ENCODE measurements at places on chromosomes 12 and 14. TPM values are rescaled to one million over a fixed set of nuclear protein-coding genes. Genes with fewer than 3 reads are reported as not detected.

- no peak for DNase-seq
These were observed 182.9 kb downstream of the DICER1 start for GRCh38 chr14:94974422-94974821.

DNA sequence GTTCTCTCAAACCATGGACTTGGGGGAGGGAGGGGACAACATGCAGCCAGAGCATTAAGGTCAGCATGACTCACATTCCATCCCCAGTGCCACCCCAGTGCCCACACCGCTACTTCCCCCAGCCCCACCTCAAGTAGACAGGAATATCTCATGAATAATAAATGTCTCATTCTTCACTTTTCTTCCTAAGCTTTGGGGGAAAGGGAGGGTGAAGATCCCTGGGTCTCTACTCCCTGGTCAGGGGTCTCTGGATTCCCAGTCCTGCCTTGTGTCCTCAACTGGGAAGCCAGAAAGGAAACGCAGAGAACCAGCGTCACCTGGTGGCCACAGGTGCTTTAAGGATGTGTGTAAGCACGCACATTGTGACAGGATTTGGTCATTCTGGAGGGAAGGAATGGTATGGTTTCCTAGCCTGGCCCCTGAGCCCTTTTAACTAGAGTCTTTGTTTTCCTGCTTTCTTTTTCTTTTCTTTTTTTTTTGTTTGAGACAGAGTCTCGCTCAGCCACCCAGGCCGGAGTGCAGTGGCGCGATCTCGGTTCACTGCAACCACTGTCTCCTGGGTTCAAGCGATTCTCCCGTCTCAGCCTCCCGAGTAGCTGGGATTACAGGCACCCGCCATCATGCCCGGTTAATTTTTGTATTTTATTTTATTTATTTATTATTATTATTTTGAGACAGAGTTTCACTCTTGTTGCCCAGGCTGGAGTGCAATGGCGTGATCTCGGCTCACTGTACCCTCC is 3.4 kb downstream of the GPR84 start:
- DNase-seq = no peak

DNA sequence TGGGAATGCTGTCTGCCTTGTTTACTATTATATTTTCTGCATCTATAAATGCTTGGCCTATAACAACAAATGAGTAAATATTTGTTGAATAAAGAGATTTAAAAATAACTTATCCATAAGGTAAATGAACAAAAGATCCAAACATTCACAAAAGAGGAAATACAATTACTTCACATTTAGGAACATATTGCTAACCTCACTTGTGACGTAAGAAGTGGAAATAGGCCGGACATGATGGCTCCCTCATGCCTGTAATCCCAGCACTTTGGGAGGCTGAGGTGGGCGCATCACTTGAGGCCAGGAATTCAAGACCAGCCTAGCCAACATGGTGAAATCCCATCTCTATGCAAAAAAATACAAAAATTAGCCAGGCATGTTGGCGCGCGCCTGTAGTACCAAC is 25.7 kb upstream of the CKAP4 start:
- DNase-seq = no peak

DNA sequence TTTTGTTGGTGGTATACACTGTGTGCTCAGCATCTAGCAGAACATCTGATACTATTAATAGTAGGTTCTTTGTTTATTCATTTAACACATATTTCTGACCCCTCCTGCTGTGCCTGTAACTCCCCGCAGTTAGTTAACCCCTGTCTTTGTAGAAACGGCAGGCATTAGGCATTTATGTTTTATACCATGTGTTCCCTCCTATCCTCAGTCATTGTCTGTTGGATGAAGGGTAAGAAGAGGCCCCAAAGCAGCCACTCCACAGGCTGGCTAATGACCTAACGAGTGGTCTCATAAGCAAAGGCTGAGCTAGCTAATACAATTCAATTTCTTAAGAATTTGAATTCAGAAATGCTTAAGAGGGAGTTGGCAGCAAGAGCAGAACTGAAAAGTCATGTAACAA is 170.8 kb downstream of the TMX1 start:
- no peak for DNase-seq

GRCh38 chr12:52975204-52975603 is 26.3 kb downstream of the KRT18 start:
- no peak for DNase-seq

GRCh38 chr12:91662021-91662420 is 479.4 kb upstream of the DCN start:
- DNase-seq = no peak

DNA sequence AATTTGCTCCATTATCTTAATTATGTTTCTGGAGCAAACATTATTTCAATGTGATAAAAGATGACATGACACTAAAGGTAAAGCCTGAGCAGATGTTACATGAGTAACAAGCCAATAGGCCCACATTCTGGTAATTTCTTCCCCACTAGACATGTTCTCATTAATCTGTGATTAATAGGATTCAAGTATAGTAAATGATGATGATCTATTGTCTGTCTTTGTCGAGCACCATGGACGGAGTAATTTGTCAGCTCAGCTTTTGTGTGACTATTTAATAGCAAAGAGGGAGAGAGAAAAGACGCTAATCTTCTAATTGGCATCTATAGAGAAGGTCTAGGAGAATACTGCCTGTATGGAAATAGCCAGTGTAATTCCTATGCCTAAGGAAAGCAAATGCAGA is 62.2 kb upstream of the INSM2 start:
- DNase-seq = no peak

RXYLT1 gene
- polyA plus RNA-seq = 18.2 TPM

LRRC9 gene
- not detected for polyA plus RNA-seq

Data from AG04450 (cell line).